Occipital lobe (tissue), 3 donors: ENCODE measurements at places on chromosomes 2 and 18. TPM values are rescaled to one million over a fixed set of nuclear protein-coding genes. Genes with fewer than 3 reads are reported as not detected.

DNA sequence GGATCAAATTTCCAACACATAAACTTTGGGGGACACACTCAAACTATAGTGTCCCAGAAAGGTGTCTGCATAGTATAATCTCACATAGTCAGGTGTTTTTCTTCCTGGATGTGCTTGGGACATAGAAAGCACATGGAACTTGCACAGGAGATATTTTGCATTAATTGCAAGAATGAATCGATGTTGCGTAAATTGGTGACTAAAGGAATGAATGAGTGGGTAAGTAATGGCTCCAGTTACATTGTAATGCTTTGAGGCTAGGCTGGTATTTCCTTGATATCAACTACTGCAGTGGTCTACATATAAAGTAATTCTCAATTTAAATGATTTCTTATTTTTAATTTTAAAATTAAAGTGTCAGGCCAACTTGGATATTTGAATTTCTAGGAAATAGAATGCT is 53.4 kb downstream of the SH3RF3 start:
- DNase-seq, result no peak

- no peak for DNase-seq
Observed at GRCh38 chr2:204081487-204082425, 145.2 kb downstream of the ICOS start.

DNA sequence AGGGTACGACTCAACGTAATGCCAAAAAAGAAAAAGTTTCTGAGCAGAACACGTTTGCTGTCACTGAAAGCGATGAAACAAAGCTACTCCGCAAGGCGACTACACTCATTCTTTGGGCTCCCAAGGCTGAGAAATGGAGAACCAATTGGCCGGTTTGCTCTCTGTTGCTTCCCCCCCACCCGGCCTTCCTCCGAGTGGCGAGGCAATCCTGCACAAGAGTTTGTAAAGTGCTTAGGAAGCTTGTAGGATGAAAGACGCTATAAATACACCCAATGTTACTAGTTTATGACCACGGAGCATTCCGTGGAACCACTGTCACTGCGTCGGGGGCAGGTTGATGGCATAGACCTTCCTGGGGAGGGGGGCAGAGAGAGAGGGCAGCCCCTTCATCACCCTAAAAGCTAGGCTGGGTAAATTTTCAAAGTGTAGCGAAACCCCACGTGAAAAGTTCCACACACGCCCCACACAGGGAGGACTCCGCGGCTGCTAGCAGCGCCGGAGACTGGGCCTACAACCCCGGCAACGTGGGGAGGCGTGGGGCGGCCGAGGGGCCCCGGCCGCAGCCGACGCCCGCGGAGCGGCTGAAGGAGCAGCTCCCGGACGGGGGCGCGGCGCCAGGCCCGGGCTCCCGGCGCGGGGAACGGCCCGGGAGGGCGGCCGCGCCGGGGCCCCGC is 915 bp downstream of the CUL3 start:
- no peak for DNase-seq

- no peak for DNase-seq
Observed at GRCh38 chr18:45201489-45201888, 413.8 kb upstream of the SLC14A2 start.

The KIAA2012 gene
- total RNA-seq, result 0.47 TPM

- DNase-seq, result no peak
Observed at GRCh38 chr2:10423400-10423774, 24.7 kb downstream of the ODC1 start.

The ATRAID gene
- 43.7 TPM for total RNA-seq

DNA sequence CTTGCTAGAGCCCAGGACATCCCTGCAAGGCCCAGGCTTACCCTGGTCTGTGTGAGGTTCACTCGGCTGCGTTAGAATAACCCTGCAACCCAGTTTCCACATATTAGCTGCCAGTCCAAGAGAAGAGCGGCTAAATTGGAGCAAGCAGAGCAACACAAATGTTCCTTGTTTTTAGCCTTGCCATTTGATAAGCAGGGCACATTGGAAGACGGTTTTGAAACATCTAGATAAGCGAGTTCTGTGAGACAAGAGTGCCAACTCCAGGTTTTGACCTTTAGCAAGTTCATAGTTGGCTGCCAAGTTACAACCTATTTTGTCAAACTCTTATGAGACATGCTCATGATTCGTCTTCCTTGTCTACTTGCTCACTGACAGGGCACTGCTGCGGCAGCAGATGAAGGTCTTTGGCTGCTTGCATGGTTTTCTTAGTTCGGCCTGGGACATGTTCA is 23.5 kb downstream of the DPP4 start:
- DNase-seq, result no peak

The TRAPPC12 gene
- total RNA-seq, result 61.8 TPM

DNA sequence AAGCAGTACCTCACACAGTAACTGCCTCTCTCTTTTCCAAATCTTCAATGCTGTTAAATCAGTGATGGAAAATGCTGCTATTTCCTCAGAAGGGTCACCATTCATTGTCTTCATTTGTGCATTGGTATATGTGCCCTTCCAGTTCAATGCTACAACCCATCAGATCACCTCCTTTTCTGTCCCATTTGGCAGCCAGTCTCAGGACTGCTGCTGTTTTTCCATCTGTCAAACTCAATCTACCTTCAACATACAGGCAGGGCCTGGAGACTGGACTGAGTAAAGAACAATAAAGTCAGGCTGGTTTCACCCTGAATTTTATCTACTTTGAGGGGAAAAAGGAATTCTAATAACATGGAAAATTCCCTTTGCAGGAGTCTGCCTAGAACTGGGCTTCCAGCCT is 17.9 kb downstream of the ZNF385B start:
- DNase-seq, result no peak

- no peak for DNase-seq
Observed at GRCh38 chr2:203669820-203670219, 36.6 kb upstream of the CD28 start.

The UGT1A9 gene
- not detected for total RNA-seq

- no peak for DNase-seq
Observed at GRCh38 chr2:56583796-56584315, 400.1 kb downstream of the CCDC85A start.

DNA sequence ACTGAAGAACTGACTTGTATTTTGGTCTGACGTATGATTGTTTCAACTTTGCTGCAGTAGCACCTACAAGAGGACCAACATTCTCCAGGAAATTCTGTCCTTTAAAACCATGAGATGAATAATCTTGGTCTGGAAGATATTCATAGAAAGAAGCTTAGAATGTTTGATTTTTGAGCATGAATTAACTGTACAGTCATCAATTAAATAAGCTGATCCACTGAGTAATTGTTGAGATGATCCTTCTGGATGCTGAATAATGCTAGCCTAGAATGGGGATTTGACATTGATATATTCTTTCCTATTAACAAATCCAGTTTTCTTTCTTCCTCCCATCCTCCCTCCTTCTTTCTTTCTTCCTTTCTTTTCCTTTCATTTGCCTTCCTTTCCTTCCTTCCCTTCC is 39.0 kb upstream of the CDK5R2 start:
- no peak for DNase-seq

DNA sequence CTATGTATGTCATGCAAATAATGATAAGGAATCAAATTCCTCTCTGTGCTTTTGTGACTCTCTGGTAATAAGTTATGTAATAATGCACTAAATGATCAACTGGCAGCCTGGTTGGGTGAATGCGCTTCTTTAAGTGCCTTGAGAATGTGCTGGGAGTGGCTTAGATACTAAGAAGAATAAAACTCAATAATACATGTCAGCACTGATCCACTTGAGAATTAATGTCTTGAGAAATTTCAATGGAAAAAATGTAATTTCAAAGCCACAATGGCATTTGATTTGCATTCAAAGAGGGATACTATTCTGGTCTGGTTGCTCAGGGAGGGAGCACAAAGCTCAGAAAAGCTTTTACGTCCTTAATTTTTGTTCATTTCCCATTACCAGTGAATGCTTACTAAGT is 137.7 kb upstream of the MMADHC start:
- DNase-seq, result no peak

GRCh38 chr2:220104871-220105351 is 477.5 kb downstream of the SLC4A3 start:
- no peak for DNase-seq

- no peak for DNase-seq
Observed at GRCh38 chr2:172953411-172953810, 122.2 kb upstream of the MAP3K20 start.

- no peak for DNase-seq
Observed at GRCh38 chr2:214465363-214466146, 54.7 kb downstream of the VWC2L start.

- no peak for DNase-seq
Observed at GRCh38 chr2:221285148-221285547, 287.0 kb downstream of the EPHA4 start.

The CNDP1 gene
- 0.16 TPM for total RNA-seq

DNA sequence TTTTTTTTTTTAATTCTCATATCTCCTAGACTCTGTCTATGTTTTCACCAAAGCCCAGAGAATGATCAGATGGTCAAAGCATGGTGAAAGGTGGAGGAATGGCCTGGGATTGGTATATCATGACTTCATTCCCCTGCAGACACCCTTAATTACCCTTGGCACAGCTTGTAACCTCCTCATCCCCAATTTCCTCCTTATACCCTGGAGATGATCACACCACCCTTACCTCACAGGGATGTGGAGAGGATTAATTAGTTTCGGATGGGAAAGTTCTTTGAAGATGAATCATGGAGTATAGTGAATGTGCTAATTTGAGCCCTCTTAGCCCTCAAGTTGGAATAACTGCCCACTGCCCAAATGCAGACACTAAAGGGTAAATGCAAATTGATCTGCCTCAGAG is 138.0 kb upstream of the LYPD6 start:
- no peak for DNase-seq

- DNase-seq, result no peak
Observed at GRCh38 chr2:163626639-163627109, 109.1 kb downstream of the FIGN start.

- no peak for DNase-seq
Observed at GRCh38 chr2:224151161-224151560, 112.1 kb upstream of the SERPINE2 start.

GRCh38 chr2:48589170-48589767 is 28.4 kb upstream of the GTF2A1L start:
- DNase-seq, result peak; percentile 9

- DNase-seq, result no peak
Observed at GRCh38 chr2:178892751-178893625, 85.8 kb upstream of the TTN start.

GRCh38 chr2:37854676-37855282 is 70.3 kb upstream of the RMDN2 start:
- no peak for DNase-seq

DNA sequence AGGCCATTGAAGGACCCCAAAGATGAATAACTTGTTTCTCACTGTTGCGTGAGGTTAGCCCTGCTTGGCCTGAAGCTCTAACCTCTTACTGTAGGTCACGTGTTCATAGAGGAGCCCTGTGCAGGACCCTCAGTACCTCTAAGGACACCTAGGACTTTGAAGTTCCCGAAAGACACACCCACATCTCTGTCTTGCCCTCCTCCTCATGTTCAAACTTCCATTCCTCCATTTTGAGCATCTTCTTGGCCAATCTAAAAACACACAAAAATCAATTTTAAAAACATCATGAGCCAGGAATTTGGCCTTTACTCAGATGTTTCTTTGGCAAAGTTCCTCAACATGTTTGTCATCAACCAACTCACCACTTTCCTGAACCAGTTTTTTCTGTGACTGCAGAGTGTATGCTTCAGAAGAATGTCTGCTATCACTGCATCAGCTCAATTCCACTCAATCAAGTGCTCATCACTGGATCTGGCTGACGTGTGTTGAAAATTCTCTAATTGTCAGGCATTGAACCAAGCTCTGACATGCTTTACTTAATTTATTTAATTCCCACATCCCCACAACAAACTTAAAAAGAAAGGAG is 101.6 kb downstream of the AP1S3 start:
- no peak for DNase-seq

The BMPR2 gene
- total RNA-seq, result 86.4 TPM

DNA sequence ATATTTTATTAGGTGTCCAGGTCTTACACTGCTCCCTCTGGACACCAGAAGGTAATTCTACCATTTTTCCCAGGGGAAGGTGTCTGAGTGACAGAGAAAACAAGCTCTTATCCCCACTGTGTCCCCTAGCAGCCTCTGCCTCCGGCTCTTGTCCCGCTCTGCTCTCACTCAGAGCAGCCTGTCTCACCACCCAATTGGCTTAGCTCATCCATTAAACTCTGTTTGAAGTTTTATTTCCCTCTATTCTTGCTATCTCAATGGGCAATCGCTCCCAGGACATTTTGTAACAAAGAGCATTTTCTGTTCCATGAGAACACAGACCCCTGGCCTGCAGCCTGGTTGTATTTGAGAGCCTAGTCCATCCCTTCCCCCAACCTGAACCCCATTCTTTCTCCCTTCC is 90.6 kb upstream of the LDAH start:
- DNase-seq, result no peak

DNA sequence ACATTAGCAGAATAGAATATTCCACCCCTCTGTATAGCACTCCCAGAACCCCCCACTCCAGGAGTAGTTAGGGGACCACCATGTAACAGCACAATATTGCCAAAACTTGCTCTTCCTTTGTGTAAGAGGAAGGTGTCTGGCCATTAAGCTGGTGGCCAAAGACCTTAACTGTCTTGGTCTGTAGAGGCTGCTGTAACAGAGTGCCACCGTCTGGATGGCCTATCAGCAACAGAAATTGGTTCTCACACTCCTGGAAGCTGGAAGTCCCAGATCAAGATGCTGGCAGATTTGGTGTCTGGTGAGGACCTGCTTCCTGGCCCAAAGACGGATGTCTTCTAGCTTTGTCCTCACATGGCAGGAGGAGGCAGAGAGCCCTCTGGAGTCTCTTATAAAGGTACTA is 61.6 kb upstream of the TGFA start:
- no peak for DNase-seq

GRCh38 chr2:3959372-3959771 is 256.0 kb downstream of the DCDC2C start:
- DNase-seq, result no peak

DNA sequence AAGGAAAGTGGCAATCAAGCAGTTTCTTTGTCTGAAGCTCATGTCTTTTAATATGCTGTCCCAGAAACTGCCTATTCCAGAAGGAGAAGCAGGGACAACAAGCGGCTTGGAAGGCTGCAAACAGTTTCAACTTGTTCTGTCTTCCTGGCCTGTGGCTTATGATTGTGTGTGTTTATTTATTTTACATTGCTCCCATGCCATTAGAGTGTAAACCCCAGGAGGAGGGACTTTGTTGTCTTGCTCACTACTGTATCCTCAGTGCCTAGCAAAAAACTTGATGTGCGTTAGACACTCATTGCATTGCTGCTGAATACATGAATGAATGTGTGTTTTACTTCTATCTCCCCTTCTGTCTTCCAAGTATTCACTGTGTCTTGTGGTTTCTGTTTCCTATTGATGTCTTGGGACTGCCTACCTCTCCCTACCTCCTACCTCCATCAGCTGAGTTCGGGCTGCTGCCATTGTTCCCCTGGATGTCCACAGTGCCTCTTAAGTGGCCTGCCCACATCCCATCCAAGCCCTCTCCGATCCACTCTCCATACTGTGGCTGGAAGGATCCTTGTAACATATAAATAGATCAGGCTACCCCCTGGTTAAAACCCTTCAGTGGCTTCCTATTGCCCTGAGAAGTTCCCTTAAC is 261.4 kb downstream of the DYSF start:
- DNase-seq, result no peak

DNA sequence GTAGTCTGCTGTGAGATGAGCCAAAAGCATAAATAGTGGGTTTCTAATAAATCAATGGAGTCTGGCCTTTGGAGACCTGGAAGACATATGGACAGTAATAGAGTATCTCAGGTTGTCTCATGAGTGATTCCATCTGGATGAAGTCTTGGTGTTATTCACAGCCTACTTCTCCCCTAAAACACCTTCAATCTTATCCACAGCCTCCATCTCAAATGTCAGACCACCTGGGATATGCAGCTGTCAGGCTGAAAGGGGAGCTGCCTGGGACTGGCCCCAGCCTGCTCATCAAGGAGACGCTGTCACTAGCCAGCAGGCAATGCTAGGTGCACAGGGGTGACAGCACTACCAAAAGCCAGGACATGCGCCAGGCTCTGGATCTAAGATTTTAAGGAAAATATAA is 684.0 kb upstream of the ZEB2 start:
- no peak for DNase-seq
